Hippocampal formation (tissue), 2 donors: ENCODE measurements at places on chromosomes 1 and 21.

GRCh38 chr1:165353731-165354671 is 2.5 kb downstream of the LMX1A start:
- DNase-seq, result no peak

- no peak for DNase-seq
Observed at GRCh38 chr21:14875704-14876523, 188.9 kb downstream of the NRIP1 start.

GRCh38 chr1:29183287-29183686 is 1.6 kb upstream of the SRSF4 start:
- no peak for DNase-seq

DNA sequence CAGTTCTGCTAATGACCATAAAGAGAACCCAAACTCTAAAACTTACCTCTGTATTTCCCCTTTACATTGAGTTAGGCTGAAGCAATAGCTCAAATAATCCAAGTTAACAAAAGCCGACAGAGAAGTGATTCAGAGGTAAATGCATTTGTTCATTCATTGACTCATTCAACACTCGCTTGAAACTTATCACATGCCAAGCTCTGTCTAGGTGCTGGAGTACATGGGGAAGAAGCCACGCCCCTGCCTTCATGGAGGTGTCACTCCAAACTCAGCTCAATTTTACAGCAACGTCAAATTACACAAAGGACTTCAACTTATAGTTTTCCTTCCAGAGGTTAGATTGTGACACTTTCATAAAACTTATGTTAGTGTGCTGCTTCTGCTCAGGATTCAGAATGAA is 45.8 kb downstream of the SLC25A24 start:
- no peak for DNase-seq

- DNase-seq, result no peak
Observed at GRCh38 chr21:19899645-19900044, 1098.6 kb upstream of the NCAM2 start.
